ENCODE measurements at places on chromosomes 7 and 10. TPM values are rescaled to one million over a fixed set of nuclear protein-coding genes. Genes with fewer than 3 reads are reported as not detected.

DNA sequence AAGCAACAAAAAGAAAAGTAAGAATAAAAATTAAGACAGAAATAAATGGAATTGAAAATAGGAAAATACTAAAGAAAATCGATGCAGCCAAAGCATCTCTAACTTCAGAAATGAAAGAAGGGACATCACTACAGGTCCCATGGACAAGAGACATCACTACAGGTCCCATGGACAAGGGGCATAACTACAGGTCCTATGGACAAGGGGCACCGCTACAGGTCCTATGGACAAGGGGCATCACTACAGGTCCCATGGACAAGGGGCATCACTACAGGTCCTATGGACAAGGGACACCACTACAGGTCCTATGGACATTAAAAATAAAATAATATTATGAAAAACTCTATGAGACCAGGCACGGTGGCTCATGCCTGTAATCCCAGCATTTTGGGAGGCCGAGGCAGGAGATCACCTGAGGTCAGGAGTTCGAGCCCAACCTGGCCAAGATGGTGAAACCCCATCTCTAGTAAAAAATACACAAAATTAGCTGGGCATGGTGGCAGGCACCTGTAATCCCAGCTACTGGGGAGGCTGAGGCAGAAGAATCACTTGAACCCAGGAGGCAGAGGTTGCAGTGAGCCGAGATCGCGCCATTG lies 101.0 kb upstream of the DNAAF5 start:
- DNase-seq: no peak

GRCh38 chr7:13794581-13794980 lies 194.9 kb downstream of the ETV1 start:
- no peak for DNase-seq

DNA sequence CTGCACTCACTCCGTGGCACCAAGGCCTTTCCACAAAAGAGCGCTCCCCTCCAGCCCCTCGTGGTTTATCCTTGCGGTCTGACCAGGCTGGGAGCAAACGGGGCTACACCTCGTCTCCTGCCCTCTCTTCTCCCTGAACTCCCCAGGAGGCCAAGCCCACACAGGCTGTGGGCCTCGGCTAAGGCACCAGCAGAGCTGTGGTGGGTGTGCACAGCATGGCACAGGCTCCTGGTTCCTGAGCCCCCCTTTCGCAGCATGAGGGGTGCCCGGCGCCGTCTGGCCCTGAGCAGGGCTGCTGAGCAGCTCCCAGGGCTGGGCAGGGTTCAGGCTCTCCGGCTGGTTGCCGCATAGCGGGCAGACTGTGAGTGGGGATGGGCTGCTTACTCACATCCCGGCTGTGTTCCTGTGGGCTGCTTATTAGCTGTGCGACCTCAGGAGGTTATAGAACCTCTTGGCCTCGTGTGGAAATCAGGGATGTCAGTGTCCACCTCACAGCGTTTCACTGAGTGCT lies 90.4 kb downstream of the ZMIZ1 start:
- DNase-seq: peak; percentile 98

DNA sequence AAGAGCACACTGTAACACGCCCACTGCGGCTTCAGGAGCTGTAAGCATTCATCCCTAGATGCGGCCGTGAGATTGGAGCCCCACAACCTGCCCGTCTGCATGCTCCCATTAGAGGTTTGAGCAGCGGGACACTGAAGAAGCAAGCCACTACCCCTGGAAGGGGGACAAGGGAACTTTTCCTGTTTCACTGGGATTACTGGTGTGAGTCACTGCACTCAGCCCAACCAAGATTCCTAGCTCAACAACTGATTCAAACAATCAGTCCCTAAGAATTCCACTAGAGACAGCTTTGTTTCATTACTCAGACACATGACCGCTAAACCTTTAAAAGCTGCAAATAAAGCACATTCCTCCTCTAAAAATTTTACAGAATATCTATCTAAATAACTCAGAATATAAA lies 69.8 kb downstream of the ORC5 start:
- peak; percentile 55 for DNase-seq

DNA sequence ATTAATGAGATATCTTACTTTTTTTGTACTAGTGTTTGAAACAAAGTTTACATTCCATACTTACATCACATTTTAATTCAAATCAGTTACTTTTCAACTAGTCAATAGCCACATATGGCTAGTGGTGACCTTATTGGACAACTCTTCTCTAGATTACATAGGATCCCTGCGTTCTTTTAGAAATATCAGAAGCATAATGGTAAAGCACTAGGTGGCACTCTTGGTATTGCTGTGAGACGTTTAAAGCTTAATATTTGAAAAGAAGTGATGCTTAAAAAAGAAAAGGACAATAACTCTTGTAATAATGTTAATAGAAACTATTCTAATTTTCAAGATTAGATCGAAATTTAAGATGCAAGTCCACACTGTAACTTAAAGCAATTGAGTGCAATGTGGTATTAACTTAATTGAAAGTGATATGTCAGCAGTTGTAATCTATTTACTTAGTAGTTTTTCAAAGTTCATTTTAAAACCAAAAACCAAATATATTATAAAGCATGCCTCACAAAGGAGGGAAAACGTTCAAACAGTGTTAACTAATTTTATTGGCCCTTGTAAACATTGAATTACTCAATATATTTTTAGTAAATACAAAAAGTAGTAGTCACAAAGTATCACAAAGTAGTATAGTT lies 339.1 kb downstream of the ATRNL1 start:
- DNase-seq: no peak

GRCh38 chr7:43444711-43445578 lies 138.0 kb upstream of the STK17A start:
- no peak for DNase-seq

- DNase-seq: no peak
These were observed 23.4 kb upstream of the TRUB1 start for GRCh38 chr10:114914560-114914959.

DNA sequence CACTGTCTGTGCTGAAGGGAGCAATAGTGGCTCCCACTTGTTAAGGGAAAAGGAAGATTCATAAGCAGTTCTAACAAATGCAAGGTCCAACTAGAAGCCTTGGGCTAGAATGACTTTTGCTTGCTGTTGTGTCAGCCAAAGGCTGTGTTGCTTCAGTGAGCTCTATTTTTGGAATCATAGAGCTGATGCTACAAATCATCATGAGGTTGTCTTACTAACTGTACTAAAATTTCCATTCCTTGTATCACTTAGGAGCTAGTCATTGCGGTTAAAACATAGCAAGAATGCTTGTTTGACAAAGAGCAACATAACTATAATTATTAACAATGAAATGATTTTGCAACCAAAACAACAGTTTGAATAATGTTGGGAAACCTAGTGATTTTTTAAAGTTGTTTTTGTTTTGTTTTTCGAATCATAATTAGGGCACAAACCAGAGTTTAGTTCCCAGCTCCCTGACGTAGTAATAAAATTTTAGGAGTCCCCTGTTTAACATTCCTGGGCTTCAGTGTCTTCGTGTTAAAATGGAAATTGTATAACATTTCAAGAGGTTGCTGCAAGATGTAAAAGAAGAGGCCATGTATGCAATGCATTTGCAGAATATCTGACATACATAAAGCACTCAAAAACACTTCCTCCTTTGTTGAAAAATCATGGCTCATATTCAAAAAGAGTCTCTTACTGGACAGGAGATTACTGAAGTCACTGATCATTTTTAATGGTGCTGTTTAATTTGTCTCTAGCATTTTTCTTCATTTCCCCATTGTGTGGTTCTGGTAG lies 183.4 kb downstream of the MACC1 start:
- DNase-seq: no peak

The PPIA gene
- 5,683 TPM for total RNA-seq
